Naive B cell (primary cell): ENCODE measurements at places on chromosomes 2 and 18.

DNA sequence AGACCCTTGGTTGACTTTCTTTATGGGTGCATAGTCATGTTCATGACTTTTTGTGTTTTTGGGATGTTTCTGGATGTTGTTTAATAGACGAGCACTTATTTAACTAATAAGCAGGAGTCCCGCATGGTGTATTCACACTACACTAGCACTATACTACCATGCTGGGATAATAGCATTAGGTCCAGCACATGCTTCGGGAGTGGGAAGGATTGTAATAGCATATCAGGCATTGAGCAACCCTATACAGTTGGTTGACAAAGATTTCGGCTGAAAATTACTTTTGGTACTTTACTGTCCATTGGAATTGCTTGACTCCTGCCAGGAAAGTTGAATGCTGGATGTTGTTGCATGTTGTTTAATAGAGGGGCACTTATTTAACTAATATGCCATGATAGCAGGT lies 2.8 kb downstream of the SH3RF3 start:
- no peak for DNase-seq

- DNase-seq: no peak
Observed at GRCh38 chr2:175253871-175254270, 72.4 kb upstream of the ATP5MC3 start.

GRCh38 chr2:127664895-127665225 lies 10.5 kb downstream of the LIMS2 start:
- DNase-seq: no peak

GRCh38 chr2:105397953-105398335 lies 907 bp downstream of the FHL2 start:
- DNase-seq: no peak

DNA sequence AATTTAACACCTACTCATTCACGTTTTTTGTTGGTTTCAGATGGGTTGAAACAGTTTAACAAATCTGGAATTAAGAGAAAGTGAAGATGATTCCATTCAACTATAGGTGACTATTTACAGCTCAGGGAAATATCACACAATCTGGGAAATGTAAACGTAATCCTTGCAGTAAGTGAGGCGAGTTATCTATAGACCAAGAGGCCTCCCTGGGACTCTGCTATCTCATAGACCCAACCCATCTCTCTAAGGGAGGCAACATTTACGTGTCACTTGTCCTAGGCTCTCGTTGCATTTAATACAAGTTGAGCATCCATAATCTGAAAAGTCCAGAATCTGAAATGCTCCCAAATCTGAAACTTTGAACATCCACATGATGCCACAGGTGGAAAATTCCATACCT lies 2.0 kb upstream of the MOB4 start:
- no peak for DNase-seq
